Activated naive CD8-positive, alpha-beta T cell treated with anti-CD3 and anti-CD28 coated beads, Interleukin-2, amount 50 U/mL, for 24 hours (primary cell): ENCODE measurements at places on chromosomes 5 and 9.

- DNase-seq, result no peak
Observed at GRCh38 chr5:89087551-89088318, 204.8 kb upstream of the MEF2C start.

- no peak for DNase-seq
Observed at GRCh38 chr9:82511626-82512025, 523.1 kb downstream of the SPATA31D1 start.

GRCh38 chr5:45491368-45491767 lies 204.8 kb downstream of the HCN1 start:
- DNase-seq, result no peak

- DNase-seq, result no peak
Observed at GRCh38 chr9:128369024-128369706, 2.0 kb upstream of the URM1 start.

- DNase-seq, result no peak
Observed at GRCh38 chr9:80004714-80005113, 432.9 kb downstream of the TLE4 start.

- DNase-seq, result no peak
Observed at GRCh38 chr5:148734518-148734917, 80.2 kb upstream of the HTR4 start.

DNA sequence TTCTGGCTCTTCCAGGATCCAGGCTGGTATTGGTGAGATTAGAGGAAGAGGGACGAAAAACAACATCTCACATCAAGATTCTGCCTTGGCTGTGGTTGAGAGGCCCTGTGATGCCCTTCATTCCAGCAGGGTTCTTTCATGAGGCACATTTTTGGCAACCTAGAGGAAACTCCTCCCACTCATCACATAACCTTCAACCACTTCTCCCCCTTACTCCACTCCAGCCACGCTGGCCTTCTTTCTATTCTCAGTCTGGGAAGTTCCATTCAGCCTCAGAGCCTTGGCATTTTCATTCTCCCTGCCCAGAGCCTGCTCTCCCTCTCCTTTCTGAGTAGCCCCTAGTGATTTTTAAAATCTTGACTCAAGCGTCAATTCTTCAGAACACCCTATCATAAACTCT lies 337.5 kb downstream of the ZSWIM6 start:
- DNase-seq, result no peak
